ENCODE measurements at places on chromosomes 12 and 14. TPM values are rescaled to one million over a fixed set of nuclear protein-coding genes. Genes with fewer than 3 reads are reported as not detected.

The GAPDH gene
- 5,840 TPM for polyA plus RNA-seq

GRCh38 chr14:95935228-95935822, 58.7 kb downstream of the TUNAR start:
- no peak for DNase-seq
- no peaks in the 10 kb centered on the region for H3K36me3 ChIP-seq
- no peak overlapping the region for H3K4me3 ChIP-seq
- no peaks in the 10 kb centered on the region for H3K4me1 ChIP-seq
- H3K27me3 ChIP-seq: no peaks in the 10 kb centered on the region
- no peak overlapping the region for H3K27ac ChIP-seq

- peak; percentile 38 for DNase-seq
- no peak overlapping the region for H3K27ac ChIP-seq
- H3K36me3 ChIP-seq: no peaks in the 10 kb centered on the region
Measured at GRCh38 chr12:113142173-113142885, 6.8 kb upstream of the RASAL1 start.

The RASSF9 gene
- polyA plus RNA-seq: 0.84 TPM

The ANKS1B gene
- 0.58 TPM for polyA plus RNA-seq

DNA sequence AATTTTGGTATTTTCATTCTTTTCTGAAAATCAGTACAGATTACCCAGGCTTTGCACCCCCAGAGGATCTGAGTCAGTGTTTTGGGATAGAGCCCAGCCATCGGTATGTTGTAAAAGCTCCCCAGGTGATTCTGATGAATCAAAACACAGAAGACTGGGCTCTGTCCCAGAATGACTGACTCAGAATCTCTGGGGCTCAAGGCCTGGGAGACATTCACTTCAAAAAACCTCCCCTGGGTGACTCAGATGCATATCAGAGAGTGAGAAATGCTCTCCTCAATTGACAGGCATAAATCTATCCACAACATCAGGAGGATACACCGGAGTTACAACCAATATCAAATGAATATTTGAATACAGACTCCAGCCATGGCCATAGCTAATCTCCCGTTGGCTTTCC, 32.6 kb downstream of the SLC35F4 start:
- H3K4me1 ChIP-seq: no peaks in the 10 kb centered on the region
- no peak overlapping the region for H3K27ac ChIP-seq
- H3K36me3 ChIP-seq: no peaks in the 10 kb centered on the region
- DNase-seq: no peak
- H3K27me3 ChIP-seq: no peaks in the 10 kb centered on the region

DNA sequence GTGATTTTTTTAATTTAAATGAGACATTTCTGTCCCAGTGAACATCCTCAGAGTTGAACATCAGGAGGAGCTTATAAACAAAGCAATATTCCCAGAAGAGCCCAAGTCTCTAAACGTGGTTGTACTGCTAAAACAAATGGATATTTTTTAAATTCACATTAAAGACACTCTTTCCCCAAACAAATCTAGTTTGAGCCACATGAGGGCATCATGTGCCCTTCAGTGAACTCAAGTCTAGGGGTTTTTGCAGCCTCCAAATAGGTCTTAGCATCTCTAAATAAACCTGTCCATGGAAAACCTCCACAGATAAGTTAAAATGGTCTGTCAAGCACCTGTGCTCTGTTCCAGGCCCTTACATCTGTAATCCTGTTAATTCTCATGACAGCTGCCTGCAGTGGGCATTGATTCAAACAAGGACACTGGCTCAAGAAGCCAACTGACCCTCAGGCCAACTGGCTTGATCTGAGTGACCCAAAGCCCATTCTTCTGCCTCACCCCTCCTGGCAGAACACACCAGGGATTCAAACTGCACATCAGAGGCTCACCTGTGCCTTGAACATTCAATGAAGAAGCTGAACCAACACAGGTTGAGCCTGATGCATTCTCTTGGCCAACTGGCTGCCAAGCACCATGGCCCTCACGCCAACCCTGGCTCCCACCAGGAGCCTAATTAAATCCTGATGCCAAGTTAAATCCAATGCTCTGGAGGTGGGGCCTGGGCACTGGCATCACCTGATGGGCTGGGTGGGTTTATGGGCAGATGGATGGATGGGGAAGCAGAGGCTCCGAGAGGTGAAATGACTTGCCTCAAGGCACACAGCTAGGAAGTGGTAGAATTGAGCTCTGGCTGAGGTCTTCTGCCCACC, 8.6 kb downstream of the ISCU start:
- H3K27me3 ChIP-seq: no peaks in the 10 kb centered on the region
- peaks cover 4% of the 10 kb centered on the region for H3K36me3 ChIP-seq
- peaks cover 11% of the 10 kb centered on the region for H3K4me1 ChIP-seq
- no peak for DNase-seq

DNA sequence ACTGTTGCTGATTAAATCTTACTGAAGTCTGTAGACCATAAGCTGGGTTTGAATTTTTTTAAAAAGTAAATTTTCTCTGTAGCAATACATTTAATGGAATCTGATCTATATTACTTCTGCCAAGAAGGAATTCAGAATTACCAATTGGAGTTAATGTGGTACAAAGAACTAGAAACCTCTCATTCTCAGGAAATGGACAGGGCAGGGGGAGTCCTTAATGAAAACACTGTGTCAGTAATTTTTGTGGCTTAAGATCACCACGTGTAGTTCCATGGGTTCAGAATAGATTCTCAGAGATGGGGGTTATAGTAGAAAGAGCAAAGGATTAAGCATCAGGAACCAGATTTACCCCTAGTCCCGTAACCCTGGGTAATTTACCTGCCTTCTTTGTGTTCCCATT, 30.3 kb downstream of the FBXL14 start:
- H3K36me3 ChIP-seq: no peaks in the 10 kb centered on the region
- DNase-seq: no peak
- H3K27ac ChIP-seq: no peak overlapping the region
- H3K4me1 ChIP-seq: no peaks in the 10 kb centered on the region
- no peaks in the 10 kb centered on the region for H3K27me3 ChIP-seq

DNA sequence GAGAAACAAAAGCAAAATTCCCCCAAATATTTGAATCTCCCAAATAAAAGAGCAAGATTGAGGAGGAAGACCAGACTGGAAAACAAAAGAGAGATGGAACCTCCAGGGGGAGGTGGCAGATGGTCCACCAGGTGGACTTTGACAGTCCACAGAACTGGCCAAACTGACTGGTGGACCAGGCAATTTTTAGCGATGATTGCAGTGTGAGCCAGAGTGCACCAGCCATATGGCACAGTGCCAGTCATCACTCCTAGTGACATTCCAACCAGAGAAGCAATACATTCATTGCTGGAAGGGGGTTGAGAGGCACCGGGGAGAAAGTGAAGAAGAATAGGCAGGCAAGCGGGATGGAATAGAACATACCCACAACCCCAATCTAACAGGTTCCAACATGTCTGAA, 182.9 kb downstream of the EXOC5 start:
- H3K4me3 ChIP-seq: no peak overlapping the region
- no peak overlapping the region for H3K27ac ChIP-seq
- no peaks in the 10 kb centered on the region for H3K4me1 ChIP-seq

The FITM1 gene
- polyA plus RNA-seq: 77.0 TPM

DNA sequence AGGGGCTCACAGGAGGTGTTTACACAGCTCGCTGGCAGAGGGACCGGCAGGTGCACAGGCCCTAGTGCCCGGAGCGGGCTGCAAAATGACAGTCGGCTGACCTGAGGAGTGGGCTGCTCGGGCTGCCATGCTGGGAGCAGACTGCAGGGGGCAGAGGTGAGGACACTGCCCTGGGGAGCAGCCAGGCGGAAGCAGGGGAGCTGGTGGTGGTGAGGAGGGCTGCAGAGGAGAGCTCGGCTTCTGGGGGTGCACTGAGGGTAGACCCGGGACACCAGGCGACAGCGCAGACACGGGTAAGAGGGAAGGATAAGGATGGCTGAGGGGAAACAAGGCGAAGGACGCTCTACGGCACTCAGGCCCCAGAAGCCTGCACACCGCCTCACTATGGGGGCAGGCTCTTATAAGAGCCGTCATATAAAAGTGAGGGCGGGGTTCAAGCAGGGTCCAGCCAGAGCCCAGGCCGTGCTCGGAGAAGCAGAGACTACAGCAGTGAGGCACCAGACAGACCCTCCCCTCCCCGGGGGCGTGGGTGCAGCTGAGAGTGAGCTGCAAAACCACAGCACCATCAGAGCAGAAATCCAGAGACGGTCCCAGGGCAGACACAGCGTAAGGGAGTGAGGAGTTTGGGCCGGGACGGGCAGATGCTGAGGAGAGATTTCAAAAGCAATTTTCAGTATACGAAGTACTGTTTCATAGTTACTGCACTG, 62.5 kb downstream of the CCDC88C start:
- H3K27me3 ChIP-seq: no peaks in the 10 kb centered on the region
- H3K4me3 ChIP-seq: no peak overlapping the region
- H3K36me3 ChIP-seq: no peaks in the 10 kb centered on the region
- H3K4me1 ChIP-seq: peaks cover 21% of the 10 kb centered on the region
- peak overlapping the region; percentile 56 for H3K27ac ChIP-seq
- DNase-seq: no peak

DNA sequence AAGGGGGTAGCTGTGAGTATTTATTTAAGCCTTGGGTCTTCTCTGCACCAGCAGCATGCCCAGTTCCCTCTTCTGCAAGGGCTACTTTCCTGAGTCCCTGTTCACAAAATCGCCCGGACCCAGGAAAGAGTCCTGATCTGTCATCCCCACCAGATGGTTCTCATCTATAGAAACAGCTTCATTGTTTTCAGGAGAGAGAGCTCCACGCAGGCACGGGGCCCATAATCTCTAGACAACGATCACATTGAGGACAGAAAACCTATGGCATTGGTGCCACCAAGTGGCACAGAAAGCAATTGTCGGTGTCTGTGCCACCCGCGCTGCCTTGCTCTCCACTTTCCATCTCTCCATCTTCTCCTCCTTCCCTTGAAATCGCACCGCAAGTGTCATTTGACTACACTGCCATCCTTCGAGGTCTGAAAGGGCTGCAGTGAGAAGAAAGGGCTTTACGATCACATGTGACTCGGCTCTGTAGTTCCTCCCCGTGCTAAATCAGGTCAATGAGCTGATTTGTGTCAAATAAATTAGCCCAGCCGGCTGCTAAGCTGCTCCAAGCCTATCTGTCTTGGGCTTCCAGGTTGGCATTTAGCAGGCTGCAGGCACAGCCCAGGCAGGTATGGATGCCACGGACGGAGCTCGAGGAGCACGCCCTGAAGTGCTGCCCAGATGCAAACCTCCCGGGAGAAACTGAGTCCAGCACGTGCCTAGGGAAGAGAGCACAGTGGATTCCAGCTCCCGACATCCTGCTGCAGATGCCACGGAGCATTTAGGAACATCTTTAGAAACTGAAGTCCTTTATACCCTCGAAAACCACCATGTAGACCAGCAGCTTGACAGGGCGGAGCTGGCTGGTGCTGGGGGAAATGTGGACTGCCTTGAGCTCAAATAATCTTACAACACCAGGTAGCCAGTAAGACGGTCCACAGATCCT, 28.8 kb downstream of the SPRING1 start:
- no peak overlapping the region for H3K27ac ChIP-seq
- H3K36me3 ChIP-seq: no peaks in the 10 kb centered on the region
- DNase-seq: peak; percentile 33
- H3K4me3 ChIP-seq: no peak overlapping the region
- H3K4me1 ChIP-seq: peaks cover 3% of the 10 kb centered on the region

DNA sequence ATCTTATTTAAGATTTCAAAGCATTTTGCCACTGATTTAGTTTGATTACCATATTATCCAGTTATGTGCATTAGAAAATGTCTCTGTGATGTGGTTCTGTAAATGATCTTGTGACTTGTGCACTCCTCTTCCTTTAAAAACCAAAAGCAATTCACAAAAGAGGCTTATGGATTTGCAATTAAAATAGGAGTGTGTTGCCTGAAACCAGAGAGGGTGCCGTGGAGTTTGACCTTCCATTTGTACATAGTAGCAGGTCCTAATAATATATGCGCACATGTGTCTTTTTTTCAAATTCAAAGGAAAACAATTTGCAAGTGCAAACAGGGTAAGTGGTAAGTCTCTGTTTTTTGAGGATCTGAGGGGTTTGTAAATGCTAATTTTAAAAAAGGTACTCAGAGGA, 470.9 kb downstream of the VRK1 start:
- peaks cover 8% of the 10 kb centered on the region for H3K27me3 ChIP-seq
- no peaks in the 10 kb centered on the region for H3K4me1 ChIP-seq
- H3K4me3 ChIP-seq: no peak overlapping the region
- no peaks in the 10 kb centered on the region for H3K36me3 ChIP-seq

GRCh38 chr12:54364413-54364812, at the start of gene GPR84:
TSS of gene GPR84 (minus strand) at chr12:54364486. CDS start at chr12:54363851, 635 bp downstream.
- H3K36me3 ChIP-seq: no peaks in the 10 kb centered on the region
- H3K4me1 ChIP-seq: peaks cover 22% of the 10 kb centered on the region
- H3K4me3 ChIP-seq: no peak within 1 kb of the TSS
- peak within 1 kb of the TSS; percentile 77 for H3K27ac ChIP-seq
- no peak for DNase-seq
- no peaks in the 10 kb centered on the region for H3K27me3 ChIP-seq

- H3K36me3 ChIP-seq: no peaks in the 10 kb centered on the region
- DNase-seq: no peak
- peaks cover 52% of the 10 kb centered on the region for H3K4me1 ChIP-seq
- no peaks in the 10 kb centered on the region for H3K27me3 ChIP-seq
- H3K4me3 ChIP-seq: no peak overlapping the region
Measured at GRCh38 chr12:59737725-59738463, 142.1 kb downstream of the SLC16A7 start.

DNA sequence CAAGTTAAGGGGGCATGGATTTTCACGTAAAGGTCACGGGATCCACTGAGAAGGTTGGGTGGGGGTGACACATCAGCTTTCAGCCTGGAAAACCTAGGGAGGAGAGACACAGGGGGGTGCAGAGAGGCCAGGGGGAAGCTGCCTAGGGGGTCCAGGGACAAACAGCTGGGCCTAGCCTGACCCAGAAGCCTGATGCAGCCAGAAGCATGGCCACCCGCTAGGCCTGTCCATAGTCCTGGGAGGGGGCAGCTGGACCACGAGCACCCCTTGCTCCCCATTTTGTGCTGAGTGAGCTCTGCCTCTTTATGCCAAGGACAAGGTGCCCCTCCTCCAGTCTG, 322.7 kb upstream of the RTL1 start:
- no peak overlapping the region for H3K27ac ChIP-seq
- H3K27me3 ChIP-seq: peaks cover 17% of the 10 kb centered on the region
- no peak overlapping the region for H3K4me3 ChIP-seq
- no peak for DNase-seq

- H3K27ac ChIP-seq: no peak overlapping the region
- H3K27me3 ChIP-seq: peaks cover 4% of the 10 kb centered on the region
- no peaks in the 10 kb centered on the region for H3K4me1 ChIP-seq
- H3K4me3 ChIP-seq: no peak overlapping the region
- DNase-seq: no peak
Measured at GRCh38 chr12:41968599-41968998, 176.1 kb downstream of the GXYLT1 start.

The MYH6 gene
- 5,106 TPM for polyA plus RNA-seq

The GPX2 gene
- polyA plus RNA-seq: not detected

GRCh38 chr12:116882742-116883141, 1.5 kb upstream of the HRK start:
- no peak overlapping the region for H3K27ac ChIP-seq
- H3K4me1 ChIP-seq: peaks cover 8% of the 10 kb centered on the region
- DNase-seq: no peak

- peak; percentile 83 for DNase-seq
- peaks cover 38% of the 10 kb centered on the region for H3K27me3 ChIP-seq
- peaks cover 67% of the 10 kb centered on the region for H3K4me1 ChIP-seq
- peak overlapping the region; percentile 94 for H3K27ac ChIP-seq
Measured at GRCh38 chr14:104580961-104581360, 1.4 kb downstream of the C14orf180 start.

- H3K27ac ChIP-seq: no peak overlapping the region
- H3K4me3 ChIP-seq: no peak overlapping the region
- no peak for DNase-seq
- H3K4me1 ChIP-seq: peaks cover 7% of the 10 kb centered on the region
- no peaks in the 10 kb centered on the region for H3K27me3 ChIP-seq
- H3K36me3 ChIP-seq: no peaks in the 10 kb centered on the region
Measured at GRCh38 chr14:65002586-65003210, 16.0 kb downstream of the FNTB start.

Data from heart right ventricle (tissue), 16 donors.